Glutamatergic neuron (in vitro differentiated cells): ENCODE measurements at places on chromosomes 1 and 21. TPM values are rescaled to one million over a fixed set of nuclear protein-coding genes. Genes with fewer than 3 reads are reported as not detected.

SPRR5 gene
- not detected for total RNA-seq

ALX3 gene
- total RNA-seq, result not detected

MR1 gene
- not detected for total RNA-seq

PLA2G2A gene
- not detected for total RNA-seq

NSL1 gene
- 35.0 TPM for total RNA-seq

TLCD4 gene
- 0.10 TPM for total RNA-seq

GBP4 gene
- not detected for total RNA-seq

OLIG1 gene
- total RNA-seq, result 14.2 TPM

TTC22 gene
- total RNA-seq, result not detected

FMO5 gene
- 0.25 TPM for total RNA-seq
